ENCODE measurements at places on chromosomes 3 and 15. TPM values are rescaled to one million over a fixed set of nuclear protein-coding genes. Genes with fewer than 3 reads are reported as not detected.

DNA sequence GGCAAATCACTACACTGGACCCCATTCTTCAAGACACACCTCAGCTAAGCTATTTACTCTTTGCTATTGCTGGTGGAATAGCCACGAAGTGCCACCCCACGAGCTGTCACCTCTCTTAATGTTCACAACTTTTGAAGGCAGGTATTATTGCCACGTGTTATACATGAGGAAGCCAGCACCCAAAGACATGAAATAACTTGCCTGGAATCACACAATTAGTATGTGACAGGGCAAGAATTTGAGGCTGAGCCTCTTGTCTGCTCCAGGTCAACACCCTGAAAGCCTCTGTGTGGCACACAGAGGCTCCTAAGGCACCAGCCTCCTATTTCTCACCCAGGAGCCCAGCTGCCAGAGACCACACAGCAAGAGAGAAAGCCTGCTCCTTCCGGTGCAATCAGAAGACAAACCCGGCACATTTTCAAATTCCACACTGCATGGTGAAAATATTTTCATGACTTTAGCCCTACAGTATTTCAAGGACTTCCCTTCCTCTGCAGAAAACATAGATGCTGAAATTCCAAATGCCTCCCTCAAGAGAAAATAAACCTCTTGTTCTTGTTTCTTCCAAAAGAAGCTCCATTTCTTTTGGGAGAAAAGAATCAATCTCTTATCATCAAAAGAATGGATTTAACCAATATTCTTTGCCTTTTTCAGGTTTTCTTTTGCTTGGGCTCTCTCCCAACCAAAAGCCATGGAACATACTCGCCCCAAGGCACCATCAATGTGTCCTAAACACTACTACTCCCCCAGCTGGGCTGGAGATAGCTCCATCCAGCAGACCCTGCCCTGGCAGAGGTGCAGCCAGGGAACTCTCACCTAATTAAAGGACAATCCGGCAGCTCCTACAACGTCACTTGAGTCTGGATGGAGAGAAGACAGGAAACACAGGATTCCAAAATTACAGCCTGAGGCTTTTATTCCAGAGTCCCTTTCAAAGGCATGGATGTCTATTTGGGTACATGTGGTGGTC lies 84.7 kb upstream of the THBS1 start:
- DNase-seq: peak; percentile 64

Gene GOLGA6L7
- total RNA-seq: not detected

DNA sequence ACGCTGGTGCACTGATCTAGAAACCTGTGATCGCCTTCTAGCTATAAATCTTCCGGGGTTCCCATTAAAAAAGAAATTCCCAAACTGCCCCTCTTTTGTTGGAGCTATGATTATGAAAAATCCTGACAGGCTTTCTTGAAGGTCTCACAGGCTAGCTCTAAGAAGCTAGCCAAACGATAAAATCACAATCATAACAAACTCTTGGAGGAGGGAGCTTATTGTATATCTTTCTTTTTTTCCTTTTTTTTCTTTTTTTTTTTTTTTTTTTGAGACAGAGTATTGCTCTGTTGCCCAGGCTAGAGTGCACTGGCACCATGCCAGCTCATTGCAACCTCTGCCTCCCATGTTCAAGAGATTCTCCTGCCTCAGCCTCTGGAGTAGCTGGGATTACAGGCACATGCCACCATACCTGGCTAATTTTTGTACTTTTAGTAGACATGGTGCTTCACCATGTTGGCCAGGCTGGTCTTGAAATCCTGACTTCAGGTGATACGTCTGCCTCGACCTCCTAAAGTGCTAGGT lies 72.0 kb downstream of the MYO1E start:
- peak; percentile 18 for DNase-seq

- DNase-seq: no peak
Measured at GRCh38 chr3:136105044-136105443, 91.1 kb downstream of the MSL2 start.

DNA sequence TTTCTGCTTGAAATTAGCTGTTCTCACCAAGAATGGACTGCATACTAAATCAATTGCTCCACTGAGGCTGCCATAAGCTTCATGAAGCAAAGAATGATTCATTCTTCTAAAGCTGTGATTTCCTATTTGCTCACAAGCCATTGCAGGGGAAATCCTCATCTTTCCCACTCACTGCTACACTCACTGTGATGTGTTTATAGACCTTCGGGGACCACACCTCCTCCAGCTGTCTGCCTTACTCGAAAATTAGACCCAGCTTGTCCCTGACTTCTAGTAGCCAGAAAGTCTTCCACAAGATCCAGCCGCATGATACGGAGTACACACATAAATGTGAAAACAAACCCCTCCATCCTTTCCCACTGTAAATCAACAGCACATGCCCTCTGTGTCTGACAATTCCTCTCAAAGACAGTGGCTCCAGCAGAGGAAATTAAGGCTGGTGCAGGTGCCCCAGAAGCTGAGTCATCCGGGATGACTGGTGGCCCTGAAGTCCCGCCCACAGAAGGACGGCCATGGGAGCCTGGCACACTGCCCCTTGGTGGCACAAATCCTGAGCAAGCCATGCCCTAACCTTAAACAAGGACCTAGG lies 172.0 kb downstream of the STT3B start:
- DNase-seq: peak; percentile 77

- DNase-seq: no peak
Measured at GRCh38 chr3:36214460-36214859, 165.8 kb upstream of the STAC start.
